ENCODE measurements at places on chromosomes 1 and 21.

- DNase-seq, result no peak
Observed at GRCh38 chr21:42670884-42671283, 17.5 kb downstream of the PDE9A start.

GRCh38 chr21:23939369-23940065, 1667.8 kb downstream of the MRPL39 start:
- DNase-seq, result no peak

DNA sequence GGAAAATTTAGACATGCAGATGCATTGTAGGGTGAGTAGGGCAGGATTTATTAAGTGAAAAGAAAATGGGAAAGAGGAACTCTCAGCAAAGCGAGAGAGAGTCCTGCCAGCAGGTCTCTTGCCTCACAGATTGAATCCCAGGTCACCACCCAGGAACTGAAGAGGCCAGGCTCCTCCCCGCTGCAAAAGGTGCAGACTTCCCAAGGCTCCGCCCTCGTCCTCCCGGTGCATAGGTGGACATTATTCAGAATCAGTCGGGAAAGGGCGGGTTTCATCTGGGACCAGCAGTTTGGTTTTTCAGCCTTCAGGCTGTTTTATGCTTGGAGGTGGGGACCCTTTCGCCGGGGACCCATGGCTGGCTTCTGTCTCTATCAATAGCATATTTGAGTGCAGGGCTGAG, 41.6 kb upstream of the APP start:
- no peak for DNase-seq

- DNase-seq, result no peak
Observed at GRCh38 chr1:215394084-215394991, 172.8 kb upstream of the KCTD3 start.

- no peak for DNase-seq
Observed at GRCh38 chr21:43275421-43276211, 106.8 kb downstream of the CRYAA start.

GRCh38 chr1:64220241-64220640, 16.8 kb downstream of the UBE2U start:
- no peak for DNase-seq

DNA sequence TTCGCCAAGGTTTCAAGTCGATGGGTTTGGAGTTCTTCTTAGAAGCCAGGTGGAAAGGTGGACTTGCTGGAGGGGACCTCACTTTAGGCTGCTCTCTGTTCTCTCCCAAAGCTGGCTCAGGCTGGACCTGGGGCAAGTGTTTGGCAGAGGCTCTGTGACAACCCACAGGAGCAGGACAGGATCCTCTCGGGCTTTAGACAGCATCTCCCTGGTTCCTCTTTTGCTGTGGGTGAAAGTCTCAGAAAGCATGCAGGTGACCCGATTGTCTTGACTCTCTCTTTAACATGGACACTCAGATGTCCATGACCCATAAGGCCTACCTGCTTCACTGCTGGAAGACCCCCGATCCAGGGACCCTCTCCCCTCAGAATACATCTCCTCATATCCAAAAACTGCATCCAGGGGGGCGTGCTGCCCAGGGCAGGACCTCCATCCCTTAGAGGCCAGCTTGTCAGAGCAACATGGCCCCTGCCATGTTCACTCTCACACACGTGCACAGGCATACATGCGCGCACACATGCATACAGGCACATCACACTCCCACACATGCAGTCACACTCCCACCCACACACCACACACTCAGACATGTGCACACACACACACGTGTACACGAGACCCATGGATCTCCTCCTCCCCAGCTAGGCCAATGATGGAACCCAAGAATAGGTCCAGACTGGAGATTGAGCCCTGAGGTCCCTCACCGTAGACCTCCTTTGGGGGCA, 21.3 kb downstream of the MRPL37 start:
- no peak for DNase-seq

GRCh38 chr1:186595969-186596368, 84.3 kb downstream of the PTGS2 start:
- DNase-seq, result no peak

GRCh38 chr1:234310460-234310817, 62.8 kb upstream of the COA6 start:
- no peak for DNase-seq

DNA sequence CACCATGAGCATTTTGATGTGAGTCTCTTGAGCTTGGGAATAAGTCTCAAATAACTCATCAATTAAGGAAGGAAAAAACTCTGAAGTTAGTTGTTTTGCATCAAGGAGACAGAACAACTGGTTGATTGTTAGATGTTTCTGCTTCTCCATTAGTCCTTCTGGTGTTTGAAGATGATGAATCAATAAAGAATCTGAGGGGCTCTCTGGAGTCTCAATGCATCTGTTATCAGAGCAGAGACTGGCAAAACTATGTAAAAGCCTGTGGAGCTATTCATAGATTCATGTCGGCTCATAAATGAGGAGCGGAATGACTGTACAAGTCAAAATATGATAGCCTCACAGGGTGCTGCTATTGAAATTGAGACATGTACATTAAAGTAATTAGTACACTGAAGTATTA, 73.3 kb upstream of the ZC3H11B start:
- DNase-seq, result no peak

GRCh38 chr1:209783386-209783785, 973 bp downstream of the C1orf74 start:
- DNase-seq, result no peak

DNA sequence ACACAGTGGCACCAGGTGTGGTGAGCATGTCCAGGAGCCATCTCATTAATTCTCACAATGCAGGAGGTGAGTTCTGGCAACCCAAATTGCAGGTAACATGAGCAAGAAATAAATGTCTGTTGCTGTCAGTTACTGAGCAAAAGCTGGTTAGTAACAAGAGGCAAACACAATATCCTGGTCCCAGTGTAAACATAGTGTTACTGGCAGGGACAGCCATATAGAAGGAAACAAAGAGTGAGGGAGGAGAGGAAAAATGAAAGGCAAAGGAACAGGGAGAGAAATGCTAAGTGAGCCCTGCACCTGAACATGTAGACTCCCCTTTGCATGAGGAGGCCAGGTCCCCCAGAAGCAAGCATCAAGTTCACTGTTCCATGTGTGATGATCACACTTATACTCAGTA, 203.6 kb downstream of the TRABD2B start:
- DNase-seq, result no peak

DNA sequence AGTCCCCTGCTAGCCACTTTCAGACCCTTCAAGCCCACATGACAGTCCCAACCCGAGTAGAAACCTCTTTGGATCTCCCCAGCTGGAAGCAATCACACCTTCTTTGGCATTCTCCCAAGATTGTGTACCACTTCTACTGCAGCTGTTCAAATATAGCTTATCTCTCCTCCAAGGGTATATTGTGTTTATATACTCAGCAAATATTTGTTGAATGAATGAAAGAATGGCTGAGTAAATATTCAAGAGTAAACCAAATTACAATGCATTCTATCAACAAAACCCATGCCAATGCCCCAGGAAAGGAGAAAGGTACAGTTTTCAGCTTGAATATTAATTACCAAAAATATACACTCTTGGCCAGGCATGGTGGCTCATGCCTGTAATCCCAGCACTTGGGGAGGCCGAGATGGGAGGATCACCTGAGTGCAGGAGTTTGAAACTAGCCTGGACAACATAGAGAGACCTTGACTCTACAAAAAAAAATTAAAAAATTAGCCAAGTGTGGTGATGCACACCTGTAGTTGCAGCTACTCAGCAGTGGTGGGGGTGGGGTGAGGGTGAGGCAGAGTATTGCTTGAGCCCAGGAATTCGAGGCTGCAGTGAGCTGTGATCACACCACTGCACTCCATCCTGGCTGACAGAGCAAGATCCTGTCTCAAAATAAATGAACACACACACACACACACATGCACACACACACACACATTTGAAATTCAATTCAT, 68.5 kb downstream of the NIBAN1 start:
- no peak for DNase-seq

- no peak for DNase-seq
Observed at GRCh38 chr1:64536836-64537490, 67.0 kb downstream of the CACHD1 start.

DNA sequence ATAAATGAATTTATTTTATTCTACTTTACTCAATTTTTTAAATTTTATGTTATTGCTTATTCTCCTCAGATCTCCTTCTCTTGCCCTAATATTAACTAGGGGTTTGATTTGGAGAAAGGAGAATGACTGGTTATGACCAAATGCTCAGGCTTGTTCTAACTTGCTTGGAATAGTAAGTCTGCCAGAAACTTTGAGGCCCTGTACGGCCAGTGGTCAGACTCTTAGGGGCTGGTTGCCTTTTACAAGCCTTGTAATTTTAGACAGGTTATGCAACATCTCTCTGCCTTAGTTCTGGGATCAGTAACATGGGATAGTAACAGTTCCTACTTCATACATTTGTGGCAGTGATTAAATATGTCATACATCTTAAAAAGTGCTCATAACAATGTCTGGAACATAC, 279.5 kb downstream of the DUSP10 start:
- no peak for DNase-seq

- no peak for DNase-seq
Observed at GRCh38 chr1:67575861-67576260, 109.1 kb upstream of the GADD45A start.

DNA sequence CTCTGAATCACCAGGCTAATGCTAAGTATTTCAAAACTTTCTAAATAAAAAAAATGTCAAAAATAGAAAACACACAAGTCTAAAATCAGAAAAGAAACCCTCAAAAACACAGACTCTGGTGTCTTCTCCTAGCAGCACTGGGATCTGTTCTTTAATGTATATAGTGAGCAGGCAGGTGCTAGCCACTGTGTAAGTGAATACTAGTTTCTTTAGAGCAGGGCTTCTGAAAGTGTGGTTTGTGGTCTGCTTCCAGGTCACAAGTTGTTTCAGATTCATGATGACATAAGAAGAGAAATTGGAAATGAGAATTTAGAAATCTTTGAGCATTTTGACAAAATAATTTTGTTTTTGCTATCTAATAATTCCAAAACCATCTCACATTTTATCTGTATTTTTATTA, 763.1 kb downstream of the USP25 start:
- no peak for DNase-seq

DNA sequence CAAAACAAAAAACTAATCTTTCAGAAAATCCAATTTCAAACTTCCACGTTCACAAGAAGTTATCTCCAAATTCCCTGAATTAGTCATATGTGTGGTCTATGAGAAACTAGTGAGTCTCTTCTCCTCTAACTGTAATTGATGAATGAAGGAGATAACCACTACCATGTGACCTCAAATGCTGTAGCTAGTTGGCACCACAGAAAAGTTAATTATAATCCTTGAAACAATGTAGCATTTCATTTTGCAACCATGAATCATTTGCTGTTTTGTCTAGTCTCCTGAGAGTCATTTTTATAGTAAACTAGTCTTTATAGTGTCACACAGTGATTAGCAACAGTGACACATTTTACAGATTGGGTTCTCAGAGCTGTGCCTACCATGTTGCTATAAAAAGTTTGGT, 287.5 kb downstream of the LRRIQ3 start:
- no peak for DNase-seq

- no peak for DNase-seq
Observed at GRCh38 chr1:117605164-117605773, 579 bp upstream of the TENT5C start.

- DNase-seq, result no peak
Observed at GRCh38 chr1:201062511-201063091, 39.1 kb upstream of the KIF21B start.

- no peak for DNase-seq
Observed at GRCh38 chr1:109509176-109510134, at the start of gene AMIGO1. Gene AMIGO1 (minus strand): TSS chr1:109509727. CDS start chr1:109508912, 815 bp downstream.

GRCh38 chr21:33374450-33375096, 28.6 kb upstream of the IFNGR2 start:
- no peak for DNase-seq

- no peak for DNase-seq
Observed at GRCh38 chr1:17554954-17555353, 15.5 kb downstream of the ARHGEF10L start.

GRCh38 chr1:218383681-218384080, 38.5 kb downstream of the TGFB2 start:
- no peak for DNase-seq

DNA sequence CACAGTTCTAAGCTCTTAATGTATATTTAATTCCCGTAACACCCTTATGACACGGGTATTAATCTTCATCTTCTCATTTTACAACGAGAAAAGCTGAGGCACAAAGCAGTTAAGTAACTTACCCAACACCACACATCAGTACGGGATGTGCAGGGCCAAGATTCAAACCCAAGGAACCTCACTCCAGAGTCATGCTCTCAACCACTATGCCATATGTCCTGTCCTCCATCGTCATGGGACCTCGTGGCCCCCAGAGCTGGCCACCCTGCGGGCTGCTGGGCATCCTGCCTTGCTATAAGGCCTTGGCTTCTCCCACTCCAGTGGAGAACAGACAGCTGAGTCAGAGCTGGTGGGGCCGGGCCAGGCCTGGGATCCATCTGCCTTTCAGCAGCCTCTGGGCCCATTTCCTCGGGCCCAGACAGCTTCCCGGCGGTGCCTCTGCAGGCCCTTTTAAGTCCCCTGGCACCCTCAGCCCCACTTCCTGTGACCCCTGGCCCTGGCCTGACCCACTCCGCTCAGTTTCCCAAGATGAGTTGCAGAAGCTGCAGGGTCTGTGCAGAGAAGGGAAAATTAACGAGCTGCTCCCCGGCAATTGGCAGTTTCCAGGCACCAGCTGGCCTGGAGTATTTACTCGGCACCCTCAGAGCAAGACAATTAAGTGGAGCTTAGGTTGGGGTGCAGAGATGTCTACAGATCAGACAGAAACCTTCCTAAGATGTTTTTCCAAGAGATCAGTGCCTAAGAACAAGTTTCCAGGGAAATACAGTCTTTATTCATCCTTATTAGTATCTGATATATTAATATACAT, 98.2 kb downstream of the EPHB2 start:
- DNase-seq, result no peak

GRCh38 chr1:201468501-201468843, 516 bp downstream of the PHLDA3 start:
- DNase-seq, result no peak

GRCh38 chr1:42335809-42336518, 929 bp upstream of the FOXJ3 start:
- DNase-seq, result no peak

DNA sequence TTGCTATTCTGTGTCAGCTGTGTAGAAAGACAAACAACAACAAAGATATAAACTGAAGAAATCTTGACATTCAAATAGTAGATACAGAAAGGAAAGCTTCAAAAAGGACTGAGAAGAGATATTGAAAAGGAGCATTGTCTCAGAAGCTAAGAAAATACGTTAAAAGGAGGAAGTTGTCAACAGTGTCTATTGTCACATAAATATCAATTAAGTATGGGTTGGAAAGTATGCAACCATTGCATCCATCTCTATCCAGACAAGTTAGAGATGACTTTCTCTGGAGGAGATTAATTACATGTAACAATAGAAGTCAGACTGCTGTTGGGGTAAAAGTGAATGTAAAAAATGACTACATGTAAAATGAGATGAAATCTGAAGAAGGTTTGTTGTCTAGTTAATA, 29.7 kb upstream of the BRINP3 start:
- DNase-seq, result no peak

Data from iPS DF 19.7 (cell line).